ENCODE measurements at places on chromosomes 5 and 9. TPM values are rescaled to one million over a fixed set of nuclear protein-coding genes. Genes with fewer than 3 reads are reported as not detected.

The FOXD4L3 gene
- total RNA-seq = 0.49 TPM

DNA sequence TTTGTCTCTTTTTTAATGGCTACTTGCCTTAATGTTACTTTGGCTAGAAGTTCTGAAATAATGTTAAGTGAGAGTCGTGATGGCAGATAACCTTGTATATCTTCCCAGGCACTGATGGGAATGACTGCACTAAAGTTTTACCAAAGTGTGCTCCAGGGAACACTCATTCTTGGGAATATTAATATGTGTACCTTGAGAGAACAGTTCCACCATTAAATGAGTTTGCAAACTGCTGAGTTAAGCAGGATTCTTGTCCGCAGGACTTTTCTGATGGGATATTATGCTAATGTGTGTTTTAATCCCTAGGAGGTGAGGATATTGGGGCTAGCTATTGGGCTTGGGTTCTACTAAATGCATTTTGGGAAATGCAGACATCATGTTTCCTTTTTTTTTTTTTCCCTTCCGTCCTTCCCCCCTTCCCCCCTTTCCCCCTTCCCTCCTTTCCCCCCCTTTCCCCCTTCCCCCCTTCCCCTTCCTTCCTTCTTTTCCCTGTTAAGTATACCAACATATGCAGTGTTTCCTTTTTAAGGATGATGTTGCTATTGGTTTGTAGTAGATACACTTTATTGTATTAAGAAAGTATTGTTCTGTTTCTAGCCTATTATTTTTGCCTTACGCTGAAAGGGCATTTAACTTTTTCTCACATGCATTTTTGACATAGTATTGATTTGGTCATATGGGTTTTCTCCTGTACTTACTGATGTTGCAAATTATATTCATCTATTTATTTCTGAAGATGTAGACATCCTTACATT is 15.5 kb downstream of the ZBTB34 start:
- H3K27ac ChIP-seq = no peak overlapping the region
- H3K4me1 ChIP-seq = no peaks in the 10 kb centered on the region
- H3K36me3 ChIP-seq = no peaks in the 10 kb centered on the region
- H3K27me3 ChIP-seq = no peaks in the 10 kb centered on the region
- no peak for DNase-seq

- H3K4me1 ChIP-seq = no peaks in the 10 kb centered on the region
- no peak for DNase-seq
- no peaks in the 10 kb centered on the region for H3K27me3 ChIP-seq
- no peak overlapping the region for H3K4me3 ChIP-seq
These were observed 281.7 kb downstream of the TMEM38B start for GRCh38 chr9:105975886-105976645.

The TMEM250 gene
- total RNA-seq = 25.0 TPM
